ENCODE measurements at places on chromosomes 1 and 21.
A peak's percentile ranks its signal among the peaks of the same experiment; 100 is the strongest.

- no peak for DNase-seq
Observed at GRCh38 chr1:232174306-232174705, 455.6 kb downstream of the SIPA1L2 start.

DNA sequence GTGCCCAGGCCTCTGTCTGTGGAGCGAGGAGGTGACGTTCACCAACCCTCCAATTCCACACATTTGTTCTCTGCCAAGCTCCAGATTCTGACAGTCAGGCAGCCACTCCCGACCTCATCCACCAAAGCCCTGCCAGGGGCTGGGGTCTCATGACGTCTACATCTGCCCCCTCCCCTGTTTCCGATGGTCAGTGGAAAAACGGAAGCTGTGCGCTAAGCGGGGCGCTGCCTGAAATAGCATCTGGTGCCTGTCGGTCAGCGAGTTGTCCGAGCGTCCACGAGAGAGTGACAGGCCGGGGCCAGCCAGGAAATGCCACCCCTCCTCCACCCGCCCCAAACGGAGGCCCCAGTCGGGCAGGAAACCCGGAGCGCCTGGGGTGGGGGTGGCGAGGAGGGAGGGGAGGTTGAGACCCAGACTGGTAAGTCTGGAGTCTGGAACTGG, 3.2 kb upstream of the TAL1 start:
- DNase-seq = no peak

GRCh38 chr1:26696654-26697430, 1.0 kb downstream of the ARID1A start:
- peak; percentile 57 for DNase-seq

DNA sequence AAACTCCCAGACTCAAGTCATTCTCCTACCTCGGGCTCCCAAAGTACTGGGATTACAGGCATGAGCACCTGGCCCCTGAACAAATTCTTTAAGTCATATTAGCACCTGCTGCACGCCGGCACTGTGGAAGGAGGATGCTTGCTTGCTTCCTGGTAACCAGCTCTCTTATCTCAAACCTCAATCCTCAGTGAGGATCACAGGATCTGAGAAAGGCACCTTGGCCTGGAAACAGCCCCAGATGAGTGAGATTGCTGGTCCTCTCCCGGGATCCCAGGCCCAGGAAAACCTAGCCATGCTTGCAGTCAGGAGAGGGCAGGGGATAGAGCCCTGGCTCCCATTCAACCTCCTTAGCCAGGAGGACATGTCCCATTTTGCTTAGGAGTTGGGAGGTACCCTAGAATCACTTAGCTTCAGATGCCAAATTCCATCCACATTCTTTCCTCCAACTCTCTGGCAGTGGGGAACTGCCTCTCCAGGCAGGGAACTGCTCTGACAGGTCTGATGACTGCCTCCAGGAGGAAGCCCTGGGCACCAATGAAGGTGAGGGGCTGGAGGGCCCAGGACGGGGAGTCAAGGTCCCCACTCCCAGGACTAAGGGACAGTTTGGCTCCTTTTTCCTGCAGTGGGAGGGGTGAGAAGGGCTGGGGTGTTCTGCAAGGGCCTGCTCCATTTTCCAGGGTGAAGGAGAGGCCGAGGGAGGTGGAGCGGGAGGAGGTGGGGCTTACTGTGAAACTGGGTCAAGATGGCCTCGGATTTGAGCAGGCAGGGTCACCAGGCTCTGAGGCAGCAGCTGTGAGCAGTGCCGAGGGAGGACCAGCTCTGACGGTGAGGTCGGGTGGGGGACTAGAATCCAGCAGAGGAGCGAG, 9.5 kb downstream of the GPR37L1 start:
- no peak for DNase-seq

- no peak for DNase-seq
Observed at GRCh38 chr1:156258859-156259258, 11.0 kb upstream of the PAQR6 start.

DNA sequence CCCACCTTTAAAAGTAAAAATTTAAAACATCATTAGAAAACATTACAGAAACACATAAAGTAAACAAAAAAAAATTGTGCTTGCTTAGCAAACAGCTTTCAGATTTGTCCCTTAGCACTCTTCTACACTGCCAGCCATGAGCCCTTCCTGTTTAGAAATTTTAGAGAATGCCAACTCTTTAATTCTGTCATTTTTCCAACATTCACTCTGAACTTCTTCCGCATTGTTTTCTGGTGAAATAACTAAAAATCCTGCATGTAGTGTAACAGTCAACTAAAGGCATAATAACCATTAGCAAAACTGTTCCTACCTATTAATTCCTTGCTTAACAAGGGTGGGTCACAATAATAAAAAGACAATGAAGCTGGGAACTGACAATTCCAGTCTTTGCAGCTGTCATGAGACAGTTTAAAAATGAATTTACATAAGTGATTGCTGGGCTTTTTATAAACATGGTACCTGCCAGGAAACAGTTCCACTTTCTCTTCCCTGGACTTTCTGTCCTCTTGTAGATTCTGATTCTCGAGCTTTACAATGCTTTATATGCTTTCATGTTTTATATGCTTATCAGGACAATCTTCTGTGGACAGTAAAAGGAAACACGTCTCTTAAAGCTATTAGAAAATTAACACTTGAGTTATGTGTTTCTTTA, 19.0 kb downstream of the GNG12 start:
- peak; percentile 35 for DNase-seq

DNA sequence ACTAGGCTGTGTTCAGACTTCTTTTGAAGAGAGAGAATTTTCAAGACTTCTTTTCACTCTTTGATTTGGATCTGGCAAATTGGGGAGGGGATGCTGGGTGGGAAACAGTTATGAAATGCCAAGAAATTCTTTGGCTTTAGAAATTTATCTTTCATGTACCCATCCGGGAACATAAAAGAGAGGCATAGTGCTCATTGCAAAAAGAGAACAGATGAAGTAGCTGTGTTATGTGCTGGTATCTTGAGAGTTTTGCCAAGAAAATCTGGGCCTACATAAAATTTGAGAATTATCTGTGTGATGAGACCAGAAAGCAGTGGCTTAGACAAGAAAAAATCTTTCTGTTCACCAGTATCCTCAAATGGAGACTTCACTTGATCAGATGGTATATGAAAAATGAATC, 4.3 kb downstream of the TMEM167B start:
- no peak for DNase-seq

DNA sequence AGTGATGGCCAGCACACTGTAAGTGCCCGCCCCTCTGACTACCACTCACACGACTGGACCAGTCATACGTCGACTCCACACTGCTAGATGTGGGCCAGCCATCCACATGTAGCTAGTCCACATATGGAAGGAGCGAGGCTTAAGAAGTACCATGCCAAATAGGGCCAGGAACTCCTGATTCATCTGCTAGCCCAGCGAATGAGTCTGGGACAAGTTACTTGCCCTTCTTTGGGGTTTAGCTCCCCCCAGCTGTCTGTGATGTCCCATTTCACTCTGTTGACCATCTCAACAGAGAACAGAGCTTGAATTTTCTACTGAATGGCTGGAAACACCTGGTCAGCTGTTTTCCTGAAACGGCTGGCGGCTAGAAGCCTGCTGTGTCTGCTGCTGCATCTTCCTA, 5.8 kb downstream of the CSRP1 start:
- DNase-seq = no peak

DNA sequence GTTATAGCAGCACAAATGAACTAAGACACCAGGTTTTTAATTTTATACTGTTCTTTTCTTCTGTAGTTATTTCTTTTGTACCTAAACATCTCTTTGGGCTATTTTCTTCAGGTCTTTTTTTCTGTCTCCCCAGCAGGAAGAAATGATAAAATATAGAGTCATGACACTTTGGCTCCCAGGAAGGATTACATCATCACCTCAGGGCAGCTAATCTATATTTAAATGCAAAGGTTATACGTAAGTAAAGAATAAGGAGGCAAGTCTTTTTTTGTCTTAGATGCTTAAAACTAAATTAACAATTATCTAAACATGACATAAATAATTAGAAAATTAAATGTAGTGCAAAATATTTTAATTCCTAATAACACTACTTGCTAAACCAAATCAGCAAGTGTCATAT, 57.0 kb downstream of the WARS2 start:
- DNase-seq = no peak

- DNase-seq = peak; percentile 18
Observed at GRCh38 chr1:78387871-78388270, 102.9 kb upstream of the PTGFR start.

- peak; percentile 67 for DNase-seq
Observed at GRCh38 chr1:65001231-65001792, 35.0 kb upstream of the JAK1 start.

DNA sequence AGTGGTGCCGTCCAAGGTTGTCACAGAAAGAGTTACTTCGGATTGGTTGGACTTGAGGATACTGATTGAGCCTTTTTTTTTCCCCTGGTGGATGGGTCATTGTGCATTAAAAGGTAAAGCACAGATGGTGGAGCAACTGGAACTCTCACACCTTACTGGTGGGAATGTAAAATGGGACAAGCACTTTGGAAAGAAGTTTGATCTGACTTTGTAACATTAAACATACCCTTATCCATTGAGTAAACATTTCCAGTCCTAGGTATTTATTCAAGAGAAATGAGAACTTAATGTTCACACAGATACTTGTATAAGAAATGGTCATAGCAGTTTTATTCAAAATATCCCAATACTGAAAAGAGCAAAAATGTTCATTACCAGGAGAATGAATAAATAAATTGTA, 14.9 kb downstream of the PLA2G2A start:
- no peak for DNase-seq

GRCh38 chr1:33348676-33349080, 27.8 kb upstream of the A3GALT2 start:
- peak; percentile 55 for DNase-seq

- DNase-seq = no peak
Observed at GRCh38 chr1:15504436-15504835, 19.6 kb downstream of the CASP9 start.

DNA sequence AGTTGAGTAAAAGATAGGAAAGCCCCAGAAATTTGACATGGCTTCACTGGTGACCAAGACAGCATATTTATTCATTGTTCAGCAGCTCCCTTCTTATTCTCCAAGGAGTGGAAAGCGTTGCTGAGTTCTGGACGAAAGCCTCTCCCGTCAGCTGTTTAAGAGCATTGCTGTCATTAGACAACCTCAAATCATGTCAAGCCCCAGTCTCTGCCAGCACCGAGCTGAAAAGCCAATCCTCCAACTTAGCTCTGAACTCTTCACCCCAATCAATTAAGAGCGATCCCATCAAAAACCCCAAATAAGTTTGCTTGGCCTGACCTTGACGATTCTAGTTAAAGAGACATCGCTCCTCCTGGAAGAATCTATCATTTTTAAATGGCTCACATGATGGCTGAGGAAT, 110.8 kb downstream of the PLPP3 start:
- no peak for DNase-seq

- DNase-seq = no peak
Observed at GRCh38 chr21:23223882-23224281, 2225.7 kb downstream of the NCAM2 start.

- no peak for DNase-seq
Observed at GRCh38 chr1:231724041-231724440, 97.5 kb downstream of the DISC1 start.

- DNase-seq = no peak
Observed at GRCh38 chr1:195851016-195851601, 757.1 kb downstream of the KCNT2 start.
